Glutamatergic neuron (in vitro differentiated cells): ENCODE measurements at places on chromosomes 3 and 15.

DNA sequence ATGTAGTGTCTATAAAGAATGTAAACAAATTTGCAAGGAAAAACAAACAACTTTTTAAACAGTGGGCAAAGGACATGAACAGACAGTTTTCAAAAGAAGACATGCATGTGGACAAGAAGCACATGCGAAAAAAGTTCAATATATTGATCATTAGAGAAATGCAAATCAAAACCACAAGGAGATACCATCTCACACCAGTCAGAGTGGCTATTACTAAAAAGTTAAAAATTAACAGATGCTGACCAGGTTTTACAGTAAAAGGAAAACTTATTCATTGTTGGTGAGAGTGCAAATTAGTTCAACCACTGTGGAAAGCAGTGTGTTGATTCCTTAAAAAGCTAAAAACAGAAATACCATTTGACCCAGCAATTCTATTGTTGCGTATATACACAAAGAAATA is 47.1 kb upstream of the LSAMP start:
- peaks cover 1% of the 10 kb centered on the region for H3K4me1 ChIP-seq
- no peak for DNase-seq
- H3K36me3 ChIP-seq = peaks cover under 1% of the 10 kb centered on the region
- no peak overlapping the region for H3K4me3 ChIP-seq
- peaks cover 2% of the 10 kb centered on the region for H3K27me3 ChIP-seq

DNA sequence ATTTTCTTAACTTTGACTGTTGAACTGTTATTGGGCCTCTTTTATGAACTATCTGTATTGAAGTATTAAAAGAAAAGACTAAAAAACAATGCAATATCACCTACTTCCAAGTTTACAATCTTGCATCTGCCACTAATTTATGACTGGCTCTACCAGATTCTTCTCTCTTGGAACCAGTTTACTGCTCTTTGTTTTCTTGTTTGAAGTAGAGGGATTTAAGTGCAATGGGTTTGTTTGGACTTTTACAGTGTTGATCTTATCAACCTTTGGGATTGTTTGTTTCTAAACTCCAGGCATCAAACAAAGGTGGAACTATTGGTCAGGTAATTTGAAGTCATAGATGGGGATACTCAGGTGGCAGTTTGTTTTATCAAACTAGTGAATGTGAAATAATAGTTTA is 43.0 kb upstream of the MEIS2 start:
- H3K27me3 ChIP-seq = no peaks in the 10 kb centered on the region
- H3K4me3 ChIP-seq = no peak overlapping the region
- no peak overlapping the region for H3K27ac ChIP-seq
- no peaks in the 10 kb centered on the region for H3K36me3 ChIP-seq

- H3K4me3 ChIP-seq = no peak overlapping the region
- no peaks in the 10 kb centered on the region for H3K4me1 ChIP-seq
- DNase-seq = no peak
- H3K27me3 ChIP-seq = no peaks in the 10 kb centered on the region
- no peaks in the 10 kb centered on the region for H3K36me3 ChIP-seq
- no peak overlapping the region for H3K27ac ChIP-seq
Measured at GRCh38 chr3:67509471-67510075, 144.8 kb downstream of the SUCLG2 start.

DNA sequence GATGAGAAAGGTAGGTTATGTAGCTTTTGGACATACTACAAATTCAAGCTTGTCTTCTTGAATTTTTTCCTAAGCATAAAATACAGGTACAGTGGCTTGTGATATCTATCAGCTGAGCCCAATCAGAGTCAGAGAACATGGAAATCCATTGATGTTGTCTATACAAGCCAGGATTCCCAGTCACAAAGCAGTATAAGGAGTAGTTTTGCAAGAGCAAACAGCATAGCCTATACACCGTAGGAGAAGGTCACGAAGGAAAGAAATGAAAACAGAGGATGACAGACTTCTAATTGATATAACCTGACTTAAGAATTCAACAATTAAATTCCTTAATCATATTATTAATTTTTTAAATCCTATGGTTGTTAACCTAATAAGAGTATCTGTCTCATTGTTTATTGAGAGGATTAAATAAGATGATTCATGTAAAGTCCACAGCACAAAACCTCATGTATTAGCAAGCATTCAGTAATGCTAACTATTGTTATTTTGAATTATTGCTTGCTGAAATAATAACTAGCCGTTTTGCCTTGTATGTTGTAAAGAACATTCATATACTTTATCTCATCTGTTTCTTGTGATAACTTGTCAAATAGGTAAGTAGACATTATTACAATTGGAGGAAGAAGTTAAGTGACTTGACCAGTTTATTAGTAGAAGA is 276.6 kb upstream of the ZPLD1 start:
- H3K27ac ChIP-seq = no peak overlapping the region
- no peaks in the 10 kb centered on the region for H3K27me3 ChIP-seq
- DNase-seq = no peak
- H3K4me3 ChIP-seq = no peak overlapping the region
- no peaks in the 10 kb centered on the region for H3K36me3 ChIP-seq
